ENCODE measurements at places on chromosomes 16 and 17.

DNA sequence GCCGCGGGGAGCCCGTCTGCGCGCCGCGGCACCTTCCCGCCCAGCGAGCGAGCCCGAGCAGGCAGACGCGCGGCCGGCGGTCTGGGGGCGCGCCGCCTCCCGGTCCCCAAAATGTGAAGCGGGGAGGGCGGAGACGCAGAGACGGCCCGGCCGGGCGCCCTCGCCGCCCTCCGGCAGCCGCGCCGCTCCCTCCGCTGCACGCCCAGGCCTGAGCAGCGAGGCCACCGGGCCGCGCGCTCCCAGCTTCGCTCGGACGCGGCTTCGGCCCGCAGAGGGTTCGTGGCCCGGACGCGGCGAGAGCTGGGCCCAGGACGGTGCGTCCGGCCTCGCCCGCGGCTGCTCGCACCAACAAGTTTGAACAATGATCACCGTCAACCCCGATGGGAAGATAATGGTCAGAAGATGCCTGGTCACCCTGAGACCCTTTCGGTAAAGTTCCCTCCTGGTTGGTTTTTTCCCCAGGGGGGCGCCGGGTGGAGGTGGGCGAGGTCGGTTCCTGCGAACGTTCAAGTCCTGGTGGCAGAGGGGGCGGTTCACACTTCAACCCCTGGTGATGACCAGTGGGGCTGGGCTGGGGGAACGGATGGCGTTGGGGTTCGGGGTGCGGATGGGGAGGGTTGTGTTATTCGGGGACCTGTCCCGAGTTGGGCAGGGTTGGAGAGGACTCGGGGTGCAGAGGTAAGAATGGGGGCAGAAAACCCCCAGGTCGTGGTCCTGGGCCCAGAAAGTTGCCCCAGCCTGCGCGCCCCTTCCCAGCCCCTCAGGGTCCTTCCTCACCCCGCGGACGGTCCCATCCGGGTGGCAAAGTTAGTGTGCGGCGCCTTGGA is 678 bp downstream of the MGAT5B start:
- no peak for DNase-seq

- DNase-seq: no peak
Observed at GRCh38 chr17:17815436-17816200, 21.2 kb downstream of the SREBF1 start.

DNA sequence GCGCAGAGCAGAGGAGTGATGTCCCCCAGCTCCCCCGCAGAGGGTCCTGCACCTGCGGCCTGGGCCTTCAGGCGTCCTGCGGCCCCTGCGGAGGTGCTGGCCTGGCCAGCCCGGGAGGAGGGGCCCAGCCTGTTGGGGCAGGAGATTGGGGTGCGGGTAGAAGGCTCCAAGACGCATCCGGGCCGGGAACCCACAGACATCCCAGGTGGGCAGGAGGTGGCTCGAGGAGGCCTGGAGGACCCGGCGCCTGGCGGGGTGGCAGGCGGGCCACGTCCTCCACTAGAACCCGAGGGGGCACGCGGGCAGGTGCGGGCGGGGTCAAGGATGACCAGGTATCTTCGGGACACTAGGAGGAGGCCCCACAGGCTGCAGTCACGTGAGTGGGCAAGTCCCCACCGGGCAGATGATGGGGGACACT is 647 bp upstream of the SECTM1 start:
- no peak for DNase-seq

- DNase-seq: no peak
Observed at GRCh38 chr17:38556239-38556638, 49.5 kb downstream of the SRCIN1 start.

DNA sequence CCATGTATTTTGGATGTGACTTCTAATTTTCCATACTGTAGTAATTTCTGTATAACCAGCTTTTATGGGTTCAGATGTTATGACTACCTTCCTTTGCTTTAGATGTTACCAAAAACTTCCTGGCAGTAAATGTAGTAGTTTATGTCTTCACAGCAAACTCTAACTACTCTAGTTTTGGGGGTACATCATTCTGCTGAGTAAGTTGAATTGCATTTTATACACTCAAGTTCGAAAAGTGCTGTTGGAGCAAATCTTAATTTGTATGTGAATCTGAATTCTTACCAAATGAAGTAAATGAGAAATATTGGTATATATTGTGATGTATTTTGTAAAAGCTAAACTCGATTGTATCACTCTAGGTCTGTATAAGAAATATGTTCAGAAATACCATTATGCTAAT is 728.3 kb upstream of the CDH8 start:
- no peak for DNase-seq

DNA sequence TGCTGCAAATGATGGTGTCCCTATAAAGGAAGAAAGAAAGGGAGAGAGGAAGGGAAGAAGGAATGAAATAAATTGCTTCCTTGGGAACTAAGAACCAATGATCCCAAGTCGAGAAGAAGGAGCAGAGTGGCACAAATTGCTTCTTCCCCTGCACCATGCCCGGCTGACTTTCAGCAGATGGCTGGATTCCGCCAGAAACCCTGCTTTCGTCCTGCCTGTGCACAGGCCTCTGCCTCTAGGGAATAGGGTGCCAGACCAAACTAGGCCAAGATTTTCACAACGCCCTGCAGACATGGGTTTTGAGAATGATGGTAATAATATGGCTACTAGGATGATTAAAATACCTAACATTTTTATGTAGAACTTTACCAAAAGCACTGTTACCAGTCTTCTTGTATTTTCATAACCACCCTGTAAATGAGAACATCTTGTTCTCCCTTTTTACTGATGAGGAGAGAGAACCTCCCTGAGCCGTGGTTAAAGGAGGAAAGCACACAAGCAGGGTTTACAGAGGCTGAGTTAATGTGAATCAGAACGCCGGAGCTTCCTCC is 122.1 kb upstream of the HSBP1 start:
- no peak for DNase-seq

DNA sequence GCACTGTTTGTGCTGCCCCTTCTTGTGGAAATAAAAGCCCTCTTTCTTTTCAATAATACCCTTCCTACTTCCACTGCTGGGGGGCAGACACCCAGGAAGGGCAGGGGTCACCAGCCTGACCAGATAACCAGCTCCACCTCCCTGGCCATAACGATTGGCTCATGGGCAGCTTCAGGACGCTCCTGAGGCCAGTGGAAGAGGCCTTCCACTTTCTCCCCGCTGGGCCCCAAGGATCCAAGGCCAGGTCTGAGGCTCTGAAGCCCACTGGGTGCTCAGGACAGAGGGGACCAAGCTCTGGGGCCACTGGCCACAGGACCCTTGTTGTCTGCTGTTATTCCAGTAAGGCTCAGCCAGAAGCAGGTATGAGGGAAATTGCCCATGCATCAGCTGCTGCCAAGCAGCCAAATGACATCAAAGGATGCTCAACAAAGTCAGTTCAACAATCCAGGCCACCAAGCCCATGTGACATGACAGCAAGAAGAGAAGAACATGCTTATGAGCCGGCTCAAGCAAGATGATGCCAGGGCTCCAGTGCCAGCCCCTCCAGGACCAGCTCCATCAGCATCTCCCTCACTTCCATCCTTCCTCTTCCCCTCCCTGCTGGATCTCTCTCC is 238.8 kb downstream of the ZNF423 start:
- no peak for DNase-seq
